ENCODE measurements at places on chromosomes 7 and 10.

- DNase-seq, result no peak
Measured at GRCh38 chr7:127017196-127017595, 235.5 kb downstream of the GRM8 start.

GRCh38 chr7:135919071-135919841, 57.9 kb downstream of the MTPN start:
- no peak for DNase-seq

DNA sequence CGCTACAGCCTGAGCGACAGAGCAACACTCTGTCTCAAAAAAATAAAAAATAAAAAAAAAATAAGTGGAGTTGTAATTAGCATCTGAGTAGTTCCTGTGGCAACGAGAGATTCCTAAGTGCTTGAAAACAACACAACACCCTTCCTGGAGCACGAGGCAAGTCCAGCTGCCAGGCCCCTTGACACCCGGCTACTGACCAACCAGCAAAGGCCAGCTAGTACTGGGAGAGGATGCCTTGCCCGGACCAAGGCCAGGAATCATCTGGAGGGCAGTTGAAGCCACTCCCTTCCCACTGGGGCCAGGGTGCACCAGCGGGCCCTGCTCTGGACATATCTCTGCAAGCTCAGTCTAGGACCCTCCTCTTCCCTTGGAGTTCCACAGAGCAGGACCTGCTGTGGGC, 536 bp downstream of the C10orf105 start:
- no peak for DNase-seq

DNA sequence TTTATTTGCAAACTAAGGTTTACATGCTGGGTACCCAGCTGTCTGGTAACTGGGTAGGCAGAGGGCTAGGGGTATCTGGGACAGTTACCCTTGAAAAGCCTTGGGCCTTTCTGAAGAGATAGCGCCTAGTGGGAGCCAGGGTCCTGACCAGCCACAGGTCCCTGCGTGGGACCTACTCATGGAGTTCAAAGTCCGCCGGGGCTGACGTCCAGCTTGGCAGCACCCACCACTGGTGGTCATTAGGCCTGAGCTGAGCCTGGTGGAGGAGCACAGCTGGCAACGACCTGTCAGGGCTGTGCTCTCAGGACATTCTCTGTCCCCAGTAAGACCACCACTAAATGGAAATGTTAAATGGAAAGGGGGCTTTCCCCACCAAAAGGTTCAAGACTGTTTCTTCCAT, 20.0 kb downstream of the GUSB start:
- no peak for DNase-seq

GRCh38 chr7:121337398-121337797, 8.6 kb downstream of the WNT16 start:
- DNase-seq, result no peak

GRCh38 chr7:4201566-4201965, 480.5 kb upstream of the FOXK1 start:
- DNase-seq, result no peak

- DNase-seq, result no peak
Measured at GRCh38 chr10:29950391-29950790, 109.0 kb downstream of the JCAD start.

DNA sequence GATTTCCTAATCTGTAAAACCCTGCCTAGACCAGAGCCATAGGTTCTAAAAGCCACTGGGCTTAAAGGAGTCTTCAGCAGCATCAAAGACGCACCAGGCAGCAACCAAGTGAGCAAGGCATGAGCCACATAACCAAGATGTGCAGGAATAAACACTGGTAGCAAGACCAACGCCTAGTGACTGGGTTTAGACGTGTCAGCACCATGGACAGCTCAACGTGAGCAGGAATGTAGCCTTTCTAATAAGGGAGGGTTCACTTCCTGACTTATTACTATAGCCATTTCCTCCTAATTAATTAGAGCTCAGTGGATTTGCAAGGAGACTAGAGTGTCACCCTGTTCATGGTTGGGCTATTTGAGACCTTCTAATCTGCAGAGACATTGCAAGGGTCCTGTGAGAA, 223.7 kb downstream of the LHFPL3 start:
- no peak for DNase-seq

- DNase-seq, result no peak
Measured at GRCh38 chr7:97024209-97025129, at the start of gene DLX5. TSS of gene DLX5 (minus strand) at chr7:97024831. CDS start at chr7:97024623, 208 bp downstream.

- no peak for DNase-seq
Measured at GRCh38 chr10:132612571-132613504, 75.3 kb downstream of the INPP5A start.

- no peak for DNase-seq
Measured at GRCh38 chr10:112203328-112204076, 19.9 kb upstream of the GPAM start.

DNA sequence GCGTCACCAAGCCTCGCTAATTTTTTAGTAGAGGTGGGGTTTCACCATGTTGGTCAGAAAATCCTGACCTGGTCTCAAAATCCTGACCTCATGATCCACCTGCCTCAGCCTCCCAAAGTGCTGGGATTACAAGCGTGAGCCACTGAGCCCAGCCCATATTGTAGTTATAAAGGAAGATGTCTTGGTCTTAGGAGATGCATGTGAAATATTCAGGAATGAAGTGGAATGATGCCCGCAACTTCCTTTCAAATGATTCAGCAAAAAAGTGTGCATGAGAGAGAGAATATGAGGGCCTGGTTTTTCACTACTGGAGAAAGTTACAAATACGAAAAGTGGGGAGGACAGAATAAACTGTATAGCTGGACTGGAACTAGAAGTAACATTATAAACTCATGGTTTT, 15.9 kb downstream of the TMEM209 start:
- DNase-seq, result no peak

DNA sequence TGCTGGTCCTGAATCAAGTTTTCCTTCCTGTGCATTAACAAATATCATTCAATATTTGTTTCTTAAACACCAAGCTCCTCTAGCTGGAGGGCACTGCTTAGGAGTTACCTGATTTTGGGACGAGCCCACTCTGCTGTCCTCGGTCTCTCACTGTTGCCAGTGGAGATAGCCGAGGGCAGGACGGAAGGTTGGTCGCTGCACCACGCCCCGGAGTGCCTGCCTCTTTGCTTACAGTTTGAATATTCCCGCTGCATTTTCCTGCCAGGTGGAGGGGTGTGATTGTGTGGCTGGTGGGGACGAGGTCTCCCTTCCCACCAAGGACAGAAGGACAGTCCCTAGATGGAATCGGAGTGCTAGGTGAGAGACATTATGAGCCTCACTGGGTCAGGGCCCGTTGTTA, 201.5 kb downstream of the DNAJB6 start:
- no peak for DNase-seq

- DNase-seq, result no peak
Measured at GRCh38 chr7:28564755-28565374, 152.5 kb downstream of the CREB5 start.

DNA sequence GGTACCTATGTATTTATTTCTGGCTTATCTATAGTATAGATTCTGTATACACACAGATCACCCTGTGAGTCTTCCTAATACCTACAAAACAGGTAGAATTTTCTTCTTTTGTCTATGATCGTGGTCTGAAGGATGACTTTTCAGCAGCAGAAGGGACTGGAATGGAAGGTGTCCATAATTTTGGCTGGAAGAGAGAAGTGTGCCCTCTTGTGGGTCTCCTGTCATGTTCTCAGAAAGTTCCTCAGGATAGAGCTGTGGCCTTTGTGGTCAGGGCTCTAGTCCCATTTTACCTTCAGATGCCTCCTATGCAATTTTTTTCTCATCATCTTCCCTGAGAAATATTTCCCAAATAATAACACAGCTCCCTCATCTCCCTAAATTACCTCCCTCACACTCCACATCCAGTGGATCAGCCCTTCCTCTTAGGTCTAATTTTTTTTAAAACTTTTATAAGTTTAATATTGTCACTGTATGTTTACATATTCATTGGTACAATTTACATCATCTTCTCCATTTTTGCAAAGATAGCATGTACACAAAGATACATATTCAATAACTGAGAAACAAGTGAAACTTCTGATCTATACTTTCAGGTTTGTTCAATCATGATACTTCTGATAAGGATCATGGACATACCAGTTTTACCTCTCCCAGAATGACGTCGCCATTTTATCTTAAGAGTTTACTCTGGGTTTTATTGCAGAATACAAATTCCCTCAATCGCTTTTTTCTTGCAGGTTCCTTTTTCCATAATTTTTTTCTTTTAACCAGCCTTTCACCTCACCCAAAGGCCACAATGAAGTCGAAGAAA, 112.7 kb downstream of the REEP3 start:
- no peak for DNase-seq

DNA sequence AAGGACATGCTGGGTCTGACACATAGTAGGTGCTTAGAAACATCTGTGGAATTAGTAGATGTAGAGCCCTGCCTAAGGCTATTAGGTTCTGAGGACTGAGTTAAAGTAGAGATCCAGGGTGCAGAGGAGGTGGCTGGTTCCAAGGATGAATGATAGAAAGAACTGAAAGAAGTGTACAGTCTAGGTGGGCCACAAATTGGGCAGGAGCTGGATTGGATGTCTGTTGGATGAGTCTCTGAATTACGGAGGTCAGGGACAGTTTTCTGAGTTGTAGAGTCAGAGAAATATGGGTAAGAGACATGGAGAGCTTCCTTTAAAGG, 2.0 kb upstream of the SAMD8 start:
- DNase-seq, result no peak

- no peak for DNase-seq
Measured at GRCh38 chr7:111010798-111011197, 80.1 kb upstream of the LRRN3 start.

GRCh38 chr10:43970717-43971116, 322.0 kb upstream of the ZNF32 start:
- no peak for DNase-seq

DNA sequence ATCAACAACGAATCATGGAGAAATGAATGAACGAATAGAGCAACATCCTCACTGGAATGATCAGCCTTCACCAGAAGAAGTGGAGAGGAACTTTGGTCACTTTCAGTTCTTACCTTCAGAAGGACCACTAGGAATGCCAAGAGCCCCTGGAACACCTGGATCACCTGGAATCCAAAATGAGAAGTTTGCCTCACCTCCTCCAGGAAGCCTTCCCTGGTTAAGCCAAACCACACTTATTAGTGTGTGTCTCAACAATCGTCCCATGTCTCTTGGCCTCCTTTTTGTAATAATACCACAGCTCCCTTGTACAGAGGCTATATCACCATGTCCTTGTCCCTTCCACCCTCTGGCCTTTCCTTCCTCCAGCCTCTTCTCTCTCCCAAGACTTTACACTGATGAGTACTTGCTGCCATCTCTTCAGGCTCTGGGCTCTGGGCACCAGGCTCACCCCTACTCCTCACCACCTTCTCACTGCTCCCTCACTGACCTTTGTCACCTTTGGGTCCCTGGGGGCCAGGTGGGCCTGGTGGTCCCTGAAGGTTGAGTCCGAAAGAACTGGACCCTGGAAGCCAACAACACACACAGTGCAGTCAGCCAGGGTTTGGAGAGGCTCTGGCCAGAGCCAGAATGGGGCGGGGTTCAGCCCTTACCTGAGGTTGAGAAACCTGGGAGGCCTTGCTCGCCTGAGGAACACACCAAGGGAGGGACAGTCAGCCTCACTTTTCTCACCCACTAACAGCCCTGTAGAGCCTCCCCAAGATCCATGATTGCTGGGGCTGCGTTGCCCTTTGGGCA, 46.5 kb downstream of the COL17A1 start:
- DNase-seq, result no peak

All from activated T-helper 1 cell treated with Interleukin-2 at 50 U/mL for 16 hours (primary cell).